ENCODE measurements at places on chromosomes 3 and 15.

GRCh38 chr15:101288905-101289513, 6.0 kb downstream of the SNRPA1 start:
- peaks cover 23% of the 10 kb centered on the region for H3K4me1 ChIP-seq
- H3K27me3 ChIP-seq = no peaks in the 10 kb centered on the region
- no peak overlapping the region for H3K4me3 ChIP-seq
- DNase-seq = no peak
- no peak overlapping the region for H3K27ac ChIP-seq

- H3K4me3 ChIP-seq = peak overlapping the region; percentile 96
- peaks cover 8% of the 10 kb centered on the region for H3K36me3 ChIP-seq
- H3K27ac ChIP-seq = peak overlapping the region; percentile 17
- H3K27me3 ChIP-seq = no peaks in the 10 kb centered on the region
- peaks cover 45% of the 10 kb centered on the region for H3K4me1 ChIP-seq
- DNase-seq = no peak
These were observed 4.2 kb downstream of the KLF13 start for GRCh38 chr15:31330836-31331235.

GRCh38 chr15:81029414-81030300, 28.9 kb downstream of the TLNRD1 start:
- peaks cover 11% of the 10 kb centered on the region for H3K4me1 ChIP-seq
- no peak overlapping the region for H3K27ac ChIP-seq
- DNase-seq = no peak
- H3K4me3 ChIP-seq = no peak overlapping the region
- H3K27me3 ChIP-seq = no peaks in the 10 kb centered on the region

DNA sequence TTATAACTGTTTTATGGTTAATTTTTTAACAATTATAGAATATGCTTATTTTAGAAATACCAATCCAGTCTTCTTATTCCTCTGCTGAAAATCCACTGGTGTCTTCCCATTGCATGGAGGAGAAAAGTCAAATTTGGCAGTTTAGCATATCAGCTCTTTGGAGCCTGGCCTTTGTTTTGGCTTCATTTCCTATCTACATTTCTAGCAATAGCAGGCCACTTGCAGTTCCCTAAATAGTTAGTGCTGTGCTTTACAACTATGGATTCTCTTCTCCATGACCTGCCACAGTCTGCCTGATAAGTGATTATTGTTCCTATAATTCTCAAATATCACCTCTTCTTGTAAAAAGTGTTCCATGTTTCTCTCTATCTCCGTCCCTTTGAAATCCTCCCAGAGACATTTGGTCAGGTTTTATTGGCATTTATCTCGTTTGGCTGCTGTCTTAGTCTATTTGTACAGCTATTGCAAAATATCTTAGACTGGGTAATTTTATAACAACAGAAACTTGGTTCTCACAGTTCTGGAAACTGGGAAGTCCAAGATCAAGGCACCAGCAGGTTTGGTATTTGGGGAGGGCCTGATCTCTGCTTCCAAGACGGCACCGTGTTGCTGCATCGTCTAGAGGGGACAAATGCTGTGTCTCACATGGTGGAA, 8.2 kb upstream of the SEC22A start:
- no peak overlapping the region for H3K27ac ChIP-seq
- H3K4me1 ChIP-seq = no peaks in the 10 kb centered on the region
- no peaks in the 10 kb centered on the region for H3K27me3 ChIP-seq
- H3K4me3 ChIP-seq = no peak overlapping the region
- H3K36me3 ChIP-seq = peaks cover 2% of the 10 kb centered on the region
- DNase-seq = no peak

- H3K4me1 ChIP-seq = peaks cover 13% of the 10 kb centered on the region
- H3K27ac ChIP-seq = peak overlapping the region; percentile 91
- H3K4me3 ChIP-seq = peak overlapping the region; percentile 58
- no peak for DNase-seq
- peaks cover 5% of the 10 kb centered on the region for H3K36me3 ChIP-seq
- no peaks in the 10 kb centered on the region for H3K27me3 ChIP-seq
These were observed 41.2 kb downstream of the PTPN23 start for GRCh38 chr3:47421741-47422649.

All from memory B cell (primary cell).